ENCODE measurements at places on chromosomes 11 and 22.
A peak's percentile ranks its signal among the peaks of the same experiment; 100 is the strongest.

DNA sequence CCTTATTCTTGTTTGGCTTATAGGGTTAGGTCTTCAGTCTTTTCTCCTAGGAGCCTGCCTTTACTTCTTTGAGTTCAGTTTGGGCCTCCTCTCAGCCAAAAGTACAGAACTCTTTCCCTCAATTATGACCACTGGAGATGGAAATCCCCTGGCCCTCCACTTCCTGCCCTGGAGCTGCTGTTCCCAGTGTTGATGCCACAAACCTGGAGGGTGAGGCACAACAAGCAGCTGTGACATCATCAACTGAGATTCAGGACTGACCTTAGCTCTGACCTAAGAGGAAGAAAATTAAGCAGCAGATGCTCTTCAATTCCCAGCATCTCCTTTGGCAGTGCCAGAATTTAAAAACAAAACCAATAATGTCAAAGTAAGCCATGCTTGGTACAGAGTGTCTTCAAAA lies 3.0 kb downstream of the ABTB2 start:
- no peak for DNase-seq

GRCh38 chr11:12440565-12440964 lies 63.2 kb downstream of the PARVA start:
- DNase-seq: no peak

DNA sequence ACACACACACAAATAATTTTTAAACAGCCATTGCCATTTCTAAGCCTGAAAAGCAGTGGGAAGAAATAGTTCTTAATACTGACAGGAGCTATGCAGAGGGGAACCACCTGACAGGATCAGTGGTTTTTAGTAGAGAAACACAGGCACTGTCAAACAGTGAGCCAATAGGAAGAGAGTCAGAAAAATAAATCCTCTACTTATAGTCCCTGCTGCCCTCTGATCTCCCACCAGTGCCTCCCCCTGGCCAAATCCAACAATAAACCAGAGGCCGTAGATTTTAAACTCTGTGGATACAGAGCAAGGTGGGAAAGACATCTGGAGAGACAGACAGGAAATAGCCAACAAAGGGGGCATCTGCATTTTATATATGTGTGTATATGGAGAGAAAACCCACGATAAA lies 7.9 kb upstream of the OR56B4 start:
- DNase-seq: no peak

DNA sequence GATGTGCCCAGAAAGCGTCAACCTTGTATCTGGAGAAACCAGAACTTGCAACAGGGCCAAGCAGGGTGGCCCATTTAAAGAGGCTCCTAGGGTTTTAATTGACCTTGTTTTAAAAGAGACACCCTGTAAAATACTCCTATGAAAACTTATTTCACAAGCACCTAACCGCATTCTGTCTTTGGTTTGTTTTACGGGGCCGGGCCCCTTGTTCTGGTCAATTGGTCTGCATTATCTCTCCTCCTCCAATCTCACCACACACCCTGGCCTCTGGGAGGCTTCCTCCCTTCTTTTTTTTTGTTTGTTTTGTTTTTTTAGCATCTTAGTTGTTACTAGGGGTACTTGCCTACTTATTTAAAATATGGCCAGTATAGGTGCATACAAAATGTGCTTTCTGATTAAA lies 4.7 kb downstream of the EHF start:
- DNase-seq: no peak

DNA sequence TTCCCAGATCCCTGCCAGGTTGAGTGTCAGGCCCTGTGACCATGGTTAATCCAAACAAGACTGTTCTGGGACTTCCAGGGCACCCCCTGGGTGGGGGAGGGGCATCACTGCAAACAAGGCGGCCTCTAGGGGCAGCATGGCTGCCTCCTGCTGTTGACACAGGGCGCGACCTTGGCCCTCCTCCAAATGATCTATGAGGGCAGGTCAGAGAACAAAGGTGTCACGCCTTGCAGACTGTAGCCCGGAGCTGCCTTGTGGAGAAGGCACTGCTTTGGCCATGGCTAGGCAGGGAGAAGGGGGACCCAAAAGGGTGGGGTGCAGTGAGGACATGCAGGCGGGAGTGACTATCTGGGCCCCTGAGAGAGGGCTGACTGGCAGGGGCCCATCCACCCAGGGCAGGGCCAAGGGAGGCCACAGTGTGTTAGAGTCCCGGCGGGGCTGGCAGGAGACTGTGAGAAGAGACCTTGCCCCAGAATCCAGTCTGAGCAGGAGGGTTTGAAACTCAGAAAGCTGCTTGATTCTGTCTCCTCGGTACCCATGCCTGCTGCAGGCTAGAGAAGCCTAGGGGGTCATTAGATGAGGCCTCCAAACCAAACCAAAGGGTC lies 35.6 kb downstream of the KCNC1 start:
- peak; percentile 23 for DNase-seq
